Activated CD4-positive, alpha-beta T cell treated with anti-CD3 and anti-CD28 coated beads, Interleukin-2, amount 50 U/mL, for 16 hours (primary cell): ENCODE measurements at places on chromosomes 1 and 21.

- no peak for DNase-seq
Measured at GRCh38 chr1:196774175-196774574, 465 bp upstream of the CFHR3 start.

GRCh38 chr1:68221001-68221979 is 11.0 kb downstream of the WLS start:
- DNase-seq: no peak

- DNase-seq: no peak
Measured at GRCh38 chr1:201533836-201534235, 5.1 kb upstream of the NAV1 start.

GRCh38 chr1:44672254-44672955 is 1.9 kb downstream of the TMEM53 start:
- DNase-seq: peak; percentile 58

DNA sequence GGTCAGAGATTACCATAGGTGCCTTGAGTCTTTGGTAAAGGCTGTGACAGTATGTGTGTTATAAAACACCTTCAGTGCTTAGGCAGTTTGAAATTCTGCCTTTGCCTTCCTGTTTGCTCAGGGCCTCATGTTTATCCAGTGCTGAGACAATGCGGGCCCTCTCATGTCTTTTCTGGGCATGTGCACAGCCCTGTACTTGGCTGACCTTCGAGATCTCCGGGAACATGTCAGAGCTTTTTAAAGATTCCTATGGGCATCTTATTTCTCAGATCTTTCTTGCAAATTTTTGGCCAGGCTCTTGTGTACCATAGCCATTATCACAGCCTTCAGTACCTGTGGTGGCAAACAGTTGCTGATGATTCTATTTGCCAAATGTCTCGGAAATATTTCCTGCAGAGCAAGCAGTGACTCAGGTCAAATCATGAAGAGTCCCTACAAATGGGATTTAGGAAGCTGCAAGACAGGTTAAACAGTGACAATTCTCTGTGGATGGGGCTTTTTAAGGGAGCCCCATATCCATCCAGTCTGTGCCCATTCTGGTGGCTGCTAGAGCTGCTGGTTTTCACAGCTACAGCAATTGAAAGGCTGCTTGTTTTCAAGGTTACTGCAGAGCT is 42.1 kb downstream of the HOOK1 start:
- no peak for DNase-seq

- no peak for DNase-seq
Measured at GRCh38 chr1:64882574-64883255, 83.6 kb downstream of the JAK1 start.
